Large intestine (tissue), 12 donors: ENCODE measurements at places on chromosomes 11 and 22.

DNA sequence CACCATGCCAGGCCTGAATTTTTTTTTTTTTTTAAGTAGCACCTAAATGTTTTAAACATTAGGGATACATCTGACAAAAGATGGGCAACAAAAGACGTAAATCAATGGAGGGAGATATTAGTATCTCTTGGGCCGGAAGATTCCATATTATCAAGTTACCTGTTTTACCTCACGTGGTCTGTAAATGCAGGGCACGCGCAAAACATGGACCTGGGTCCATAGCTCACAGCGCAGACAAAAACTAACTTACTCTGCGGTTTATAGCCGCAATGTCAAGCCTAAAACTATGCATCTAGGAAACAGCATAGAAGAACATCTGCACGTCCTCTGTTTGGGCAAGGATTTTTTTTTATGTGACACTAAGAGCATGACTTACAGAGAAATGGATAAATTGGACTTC, 31.5 kb upstream of the PANX2 start:
- DNase-seq: no peak

GRCh38 chr22:47929646-47930185, 1167.3 kb downstream of the TBC1D22A start:
- DNase-seq: no peak

- no peak for DNase-seq
Measured at GRCh38 chr22:38487946-38488345, 18.2 kb downstream of the DDX17 start.

GRCh38 chr11:8032122-8032521, 45.0 kb downstream of the EIF3F start:
- DNase-seq: no peak
